ENCODE measurements at places on chromosomes 12 and 14. TPM values are rescaled to one million over a fixed set of nuclear protein-coding genes. Genes with fewer than 3 reads are reported as not detected.

GRCh38 chr12:10171973-10172728, at the start of gene OLR1:
TSS of gene OLR1 (minus strand) at chr12:10172132. CDS start at chr12:10172077, 55 bp downstream.
- DNase-seq: no peak
- peaks cover 4% of the 10 kb centered on the region for H3K27me3 ChIP-seq
- no peaks in the 10 kb centered on the region for H3K4me1 ChIP-seq
- no peak within 1 kb of the TSS for H3K27ac ChIP-seq

Gene STYK1
- under 0.01 TPM for total RNA-seq

GRCh38 chr14:100294213-100294962, 11.9 kb downstream of the SLC25A29 start:
- H3K27ac ChIP-seq: peak overlapping the region; percentile 53
- H3K36me3 ChIP-seq: no peaks in the 10 kb centered on the region
- peaks cover 12% of the 10 kb centered on the region for H3K4me1 ChIP-seq
- H3K27me3 ChIP-seq: no peaks in the 10 kb centered on the region
- no peak overlapping the region for H3K4me3 ChIP-seq

Gene NTF3
- under 0.01 TPM for total RNA-seq

- no peaks in the 10 kb centered on the region for H3K4me1 ChIP-seq
- H3K27ac ChIP-seq: no peak overlapping the region
- H3K36me3 ChIP-seq: no peaks in the 10 kb centered on the region
- DNase-seq: no peak
- no peak overlapping the region for H3K4me3 ChIP-seq
Measured at GRCh38 chr14:88437658-88438057, 52.2 kb downstream of the SPATA7 start.

Data from osteoblast (primary cell).